ENCODE measurements at places on chromosomes 4 and X.

GRCh38 chr4:18882468-18882867 is 860.9 kb upstream of the LCORL start:
- DNase-seq = no peak

- no peak for DNase-seq
These were observed 168.5 kb upstream of the USP38 start for GRCh38 chr4:143016171-143016570.

DNA sequence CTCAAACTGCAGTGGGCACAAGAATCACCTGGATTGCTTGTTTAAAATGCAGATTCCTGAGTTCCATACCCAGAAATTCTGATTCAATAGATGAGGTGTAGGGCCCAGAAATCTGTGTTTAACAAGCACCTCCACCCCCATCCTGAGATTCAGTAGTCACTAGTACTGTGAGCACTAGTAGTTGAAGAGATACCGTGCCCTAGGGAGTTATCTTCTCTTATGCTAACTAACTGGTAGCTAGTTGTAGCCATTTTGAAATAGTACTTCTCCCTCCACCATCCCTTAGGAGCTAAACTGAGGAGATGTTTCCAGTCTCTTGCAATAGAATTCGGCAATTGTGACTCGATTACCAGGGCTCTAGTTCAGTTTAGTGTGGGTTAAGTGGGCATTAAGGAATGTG is 18.4 kb downstream of the KLHL34 start:
- DNase-seq = no peak

- DNase-seq = no peak
These were observed 150.8 kb downstream of the AFAP1 start for GRCh38 chr4:7788694-7789425.

DNA sequence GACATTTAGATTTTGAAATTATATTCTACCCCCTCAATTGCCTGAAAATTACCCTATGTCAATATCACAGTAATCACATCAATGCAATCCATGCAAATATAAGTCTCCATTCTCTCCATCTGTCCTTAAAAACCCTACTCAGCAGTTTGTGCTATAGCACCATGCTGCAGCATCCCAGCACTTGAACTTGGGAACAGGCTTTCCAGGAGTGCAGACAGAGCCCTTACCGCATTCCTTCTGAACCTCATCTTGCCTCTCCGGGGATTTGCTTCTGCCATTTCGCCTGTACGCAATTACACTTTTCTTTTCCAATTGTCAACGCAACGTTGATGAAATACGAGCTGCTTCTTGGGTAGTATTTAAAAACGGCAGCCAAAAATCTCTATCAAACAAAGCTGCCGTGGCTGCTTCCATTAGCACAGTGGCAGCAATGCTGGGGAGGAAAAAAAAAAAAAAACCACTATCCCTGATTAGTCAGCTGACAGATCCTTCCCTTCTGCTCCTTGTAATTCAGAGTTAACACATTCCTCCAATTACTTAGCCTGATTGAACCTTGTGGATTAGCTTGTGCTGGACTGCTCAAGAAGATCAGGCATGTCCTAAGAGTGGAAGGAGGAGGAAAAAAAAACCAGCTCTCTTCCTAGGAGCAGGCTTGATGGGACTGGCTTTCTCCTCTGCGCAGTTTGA is 65.6 kb downstream of the MCF2 start:
- no peak for DNase-seq
